ENCODE measurements at places on chromosomes 4 and X.

DNA sequence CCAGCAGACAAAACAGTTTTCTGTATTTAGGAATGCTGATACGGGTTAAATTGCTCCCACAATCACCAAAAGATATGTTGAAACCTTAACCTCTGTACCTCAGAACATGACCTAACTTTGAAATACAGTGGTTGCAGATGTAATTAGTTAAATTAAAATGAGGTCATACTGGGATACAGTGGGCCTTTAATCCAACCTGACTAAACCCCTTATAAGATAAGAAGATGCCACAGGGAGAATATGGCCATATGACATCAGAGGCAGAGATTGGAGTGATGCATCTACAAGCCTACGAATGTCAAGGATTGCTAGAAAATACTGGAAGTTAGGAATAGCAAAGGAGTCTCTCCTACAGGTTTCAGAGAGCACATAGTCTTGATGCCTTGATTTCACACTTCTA lies 32.1 kb upstream of the PARM1 start:
- no peak for DNase-seq

GRCh38 chr4:155667222-155667567 lies 547 bp downstream of the GUCY1A1 start:
- no peak for DNase-seq

- DNase-seq = no peak
Observed at GRCh38 chr4:52172166-52172565, 121.1 kb downstream of the SPATA18 start.

DNA sequence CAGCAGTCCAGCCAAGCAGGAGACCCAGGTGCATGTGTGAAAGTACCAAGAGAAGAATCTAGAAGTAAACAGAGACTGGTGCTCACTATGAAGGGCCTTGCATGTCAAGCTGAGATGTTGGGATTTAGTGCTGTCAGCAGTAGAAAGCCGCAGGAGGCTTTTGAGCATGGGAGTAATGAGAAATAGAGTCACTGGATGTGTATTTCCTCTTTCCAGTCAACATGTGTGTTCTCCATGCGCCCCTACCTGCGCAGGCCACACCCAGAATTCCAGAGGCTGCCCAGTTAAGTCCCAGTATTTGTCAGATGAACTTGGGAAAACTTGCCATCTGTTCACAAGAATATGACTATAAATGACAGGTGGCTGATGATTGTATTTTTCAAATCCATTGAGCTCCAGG lies 4.5 kb upstream of the MAMLD1 start:
- no peak for DNase-seq

GRCh38 chr4:84874619-84875018 lies 91.9 kb downstream of the WDFY3 start:
- DNase-seq = no peak
